ENCODE measurements at places on chromosomes 3 and 15. TPM values are rescaled to one million over a fixed set of nuclear protein-coding genes. Genes with fewer than 3 reads are reported as not detected.

The NDN gene
- total RNA-seq: 59.1 TPM

The LIPH gene
- total RNA-seq: not detected

The CORO2B gene
- 26.7 TPM for total RNA-seq

The C2CD4B gene
- 0.25 TPM for total RNA-seq

The TMEM266 gene
- not detected for total RNA-seq

The MEGF11 gene
- not detected for total RNA-seq

The PDIA5 gene
- total RNA-seq: 34.6 TPM

The FAM240A gene
- total RNA-seq: not detected

The ABI3BP gene
- total RNA-seq: 7.0 TPM

The MCTP2 gene
- 4.1 TPM for total RNA-seq

The THBS1 gene
- 214 TPM for total RNA-seq

Measured in uterine smooth muscle cell (primary cell).